ENCODE measurements at places on chromosomes 6 and 20.

GRCh38 chr6:4852938-4853337 lies 76.7 kb downstream of the CDYL start:
- DNase-seq, result no peak

- DNase-seq, result no peak
Measured at GRCh38 chr6:76776876-76777275, 686.4 kb downstream of the HTR1B start.

GRCh38 chr6:105794239-105794638 lies 291.9 kb upstream of the PRDM1 start:
- no peak for DNase-seq

DNA sequence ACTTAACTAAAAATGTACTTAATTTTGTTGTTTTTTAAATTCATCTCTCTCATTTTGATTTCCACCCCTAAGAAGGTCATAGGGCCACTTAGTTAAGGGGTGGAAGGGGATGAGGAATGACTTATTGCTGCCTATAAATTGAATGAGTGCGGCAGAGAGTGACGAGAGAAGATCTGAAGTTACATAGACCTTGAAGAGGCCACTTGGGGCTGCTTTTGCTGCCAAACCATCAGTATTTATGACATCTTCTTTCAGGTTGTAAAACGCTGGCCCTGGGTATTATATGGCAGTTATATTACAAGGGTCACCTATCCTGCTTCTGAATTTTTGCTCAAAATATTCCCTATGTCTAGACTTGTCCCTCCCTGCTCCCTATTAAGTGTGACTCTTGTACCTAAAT lies 119.6 kb upstream of the RIMS1 start:
- DNase-seq, result no peak

DNA sequence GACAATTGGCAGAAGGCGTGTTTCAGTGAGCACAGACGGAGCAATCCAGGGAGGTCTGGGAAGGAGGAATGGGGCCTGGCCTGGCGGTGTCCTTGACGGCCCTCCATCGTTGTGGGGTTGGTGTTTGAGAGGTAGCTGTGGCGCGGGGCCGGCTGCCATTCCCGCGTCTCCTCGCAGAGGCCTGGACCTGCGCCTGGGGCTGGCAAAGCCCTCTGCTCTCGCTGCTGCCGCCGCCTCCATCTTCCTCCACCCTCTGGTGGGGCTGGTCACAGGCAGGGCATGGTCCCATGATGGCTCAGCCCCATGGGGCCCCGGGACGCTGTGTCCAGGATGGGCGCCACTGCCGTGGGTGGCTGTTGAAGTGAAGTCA lies 7.6 kb downstream of the OSBPL2 start:
- DNase-seq, result no peak

DNA sequence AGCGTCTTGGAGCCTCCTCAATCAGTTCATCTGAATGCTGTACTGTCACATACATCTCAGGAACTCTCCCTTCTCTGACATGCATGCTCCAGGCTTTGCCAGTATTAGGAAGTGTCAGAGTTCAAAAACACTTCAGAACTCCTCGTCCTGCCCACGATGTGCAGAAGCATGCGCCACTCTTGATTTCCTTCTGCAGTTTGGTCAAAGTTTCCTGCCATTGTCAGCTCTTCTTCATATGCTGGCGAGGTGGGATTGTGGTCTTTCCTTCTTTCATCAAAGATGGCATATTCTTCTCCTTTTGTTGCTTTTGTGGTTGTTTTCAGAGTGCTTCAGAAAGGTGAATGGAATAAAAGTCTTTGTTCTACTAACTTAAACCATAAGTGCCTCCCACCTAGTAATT lies 21.0 kb downstream of the SLC13A3 start:
- DNase-seq, result no peak

GRCh38 chr20:32240205-32240604 lies 32.5 kb downstream of the POFUT1 start:
- DNase-seq, result peak; percentile 73

DNA sequence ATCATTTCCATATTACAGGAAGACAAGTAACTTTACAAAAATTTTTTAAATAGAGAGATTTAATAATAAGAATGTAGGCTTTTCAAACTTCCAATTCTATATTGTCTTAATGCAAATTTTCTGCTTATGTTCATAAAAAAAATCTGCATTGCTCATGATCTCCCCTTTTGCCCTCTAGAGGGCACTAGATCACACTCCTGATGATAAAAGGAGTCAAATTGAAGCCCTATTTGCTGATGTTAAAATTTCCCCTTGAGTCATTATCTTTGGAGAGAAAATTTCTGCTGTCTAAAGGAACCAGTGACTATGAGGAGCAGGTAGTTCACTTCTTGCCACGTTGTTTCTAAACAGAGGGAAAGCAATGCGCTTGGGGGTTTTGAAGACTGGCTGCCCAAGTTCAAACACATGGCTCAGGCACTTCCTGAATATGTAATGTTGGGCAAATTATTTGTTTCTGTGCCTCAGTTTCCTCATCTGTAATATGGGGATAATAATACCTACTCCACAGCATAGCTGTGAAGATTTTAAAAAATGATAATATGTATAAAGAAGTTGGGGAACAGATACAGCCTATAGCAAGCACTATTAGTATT lies 874.2 kb downstream of the TFAP2A start:
- peak; percentile 39 for DNase-seq

GRCh38 chr6:74597266-74597665 lies 608.6 kb downstream of the COL12A1 start:
- DNase-seq, result no peak

- peak; percentile 85 for DNase-seq
Measured at GRCh38 chr20:36886859-36887751, 11.2 kb downstream of the TLDC2 start.

DNA sequence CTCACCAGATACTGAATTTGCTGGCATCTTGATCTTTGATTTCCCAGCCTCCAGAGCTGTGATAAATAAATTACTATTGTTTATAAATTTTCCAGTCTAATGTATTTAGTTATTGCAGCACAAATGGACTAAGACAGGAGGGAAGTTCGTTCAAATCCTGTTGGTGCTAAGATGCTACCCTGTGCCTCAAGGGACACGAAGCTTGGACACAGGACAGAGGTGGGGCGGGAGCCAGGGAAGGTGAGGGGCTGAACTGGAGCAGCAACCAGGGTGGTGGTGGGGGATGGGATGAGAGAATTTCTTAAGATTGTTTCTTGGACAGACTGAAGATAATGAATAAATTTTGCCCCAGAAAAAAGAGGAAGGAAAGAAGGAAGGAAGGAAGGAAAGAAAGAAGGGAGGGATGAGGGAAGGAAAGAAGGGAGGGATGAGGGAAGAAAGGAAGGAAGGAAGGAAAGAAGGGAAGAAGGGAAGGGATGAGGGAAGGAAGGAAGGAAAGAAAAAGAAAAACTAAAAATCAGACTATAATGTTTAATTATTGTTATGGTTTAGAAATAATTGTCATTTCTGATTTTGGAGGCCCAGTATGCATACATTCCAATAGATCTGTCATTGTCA lies 127.2 kb downstream of the CDC5L start:
- DNase-seq, result no peak

GRCh38 chr6:163828038-163828795 lies 413.7 kb downstream of the QKI start:
- DNase-seq, result no peak

DNA sequence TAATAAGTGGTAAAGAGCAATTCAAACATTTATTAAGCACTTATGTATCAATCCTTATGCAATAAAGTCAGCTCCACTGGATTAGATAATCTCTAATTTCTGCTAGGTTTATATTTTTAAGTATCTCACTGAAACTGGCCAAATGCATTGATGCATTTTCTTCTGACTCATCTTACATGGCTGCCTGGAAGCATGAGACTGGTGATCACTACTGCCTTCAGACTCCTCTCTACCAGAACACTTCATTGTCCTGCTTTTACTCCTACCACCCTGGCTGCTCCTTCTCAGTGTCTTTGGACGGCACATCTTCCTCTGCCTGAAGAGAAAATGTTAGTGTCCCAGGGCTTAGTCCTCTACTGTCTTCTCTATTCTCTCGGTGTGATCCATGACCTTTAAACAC lies 7.4 kb downstream of the CEP85L start:
- no peak for DNase-seq

DNA sequence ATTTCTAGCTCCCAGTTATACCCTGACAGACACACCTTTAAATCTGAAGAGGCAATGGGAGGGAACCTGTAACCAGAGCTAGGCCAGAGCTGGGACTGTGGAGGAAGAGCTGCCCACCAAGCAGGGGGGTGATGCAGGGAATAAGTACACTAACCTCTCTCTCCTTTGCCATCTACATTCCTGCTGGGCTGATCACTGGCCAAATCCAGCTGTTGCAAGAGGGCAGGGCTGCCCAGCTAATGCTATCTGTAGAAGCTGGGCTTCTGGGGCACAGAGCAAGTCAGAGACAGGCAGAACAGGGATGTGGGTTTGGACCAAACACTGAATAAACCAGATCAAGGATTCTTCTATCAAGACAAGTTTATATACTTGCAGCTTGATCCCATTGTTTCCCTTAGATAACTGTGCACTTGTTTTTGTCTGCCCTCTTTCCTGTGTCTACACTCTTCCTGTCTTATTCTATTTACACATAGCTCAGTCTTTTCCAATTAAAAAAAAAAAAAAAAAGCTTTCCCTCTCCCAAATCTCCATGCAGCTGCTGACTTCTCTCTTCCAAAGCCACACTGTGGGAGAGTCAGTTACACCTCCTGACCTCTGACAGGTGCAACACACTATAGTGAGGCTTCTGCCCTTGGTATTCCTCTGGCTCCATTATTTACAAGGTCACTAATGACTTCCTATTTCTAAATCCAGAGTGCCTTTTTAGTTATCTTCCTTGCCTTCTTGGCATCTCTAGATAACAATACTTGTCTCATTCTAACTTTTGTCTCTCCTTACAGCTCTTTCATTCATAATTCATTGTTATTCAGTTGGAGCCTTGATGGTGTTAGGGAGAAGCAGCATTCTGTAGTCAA lies 43.7 kb downstream of the TRIM38 start:
- DNase-seq, result peak; percentile 94

- no peak for DNase-seq
Measured at GRCh38 chr20:43559147-43559987, 540 bp downstream of the SGK2 start.

GRCh38 chr6:37540029-37540352 lies 40.3 kb upstream of the CCDC167 start:
- DNase-seq, result no peak

GRCh38 chr20:4021906-4022305 lies 6.5 kb upstream of the RNF24 start:
- DNase-seq, result no peak

DNA sequence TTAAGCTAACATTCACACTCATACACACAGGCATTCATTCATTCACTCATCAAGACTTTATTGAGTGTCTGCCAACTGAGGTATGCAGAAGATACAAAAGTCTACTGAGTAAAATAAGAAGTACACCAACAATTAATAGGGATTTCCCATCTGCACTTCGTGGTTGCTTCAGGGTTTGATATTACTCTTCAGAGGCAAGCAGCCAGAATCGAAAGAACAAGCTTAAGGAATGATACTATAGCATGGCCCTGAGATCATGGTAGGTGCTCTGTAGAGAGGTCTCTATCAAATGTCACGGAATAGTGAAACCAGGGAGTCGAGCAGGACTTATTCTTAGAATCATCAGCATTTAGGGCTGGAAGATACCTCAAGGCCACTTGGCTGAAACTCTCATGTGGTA lies 135.4 kb downstream of the NRN1 start:
- no peak for DNase-seq

DNA sequence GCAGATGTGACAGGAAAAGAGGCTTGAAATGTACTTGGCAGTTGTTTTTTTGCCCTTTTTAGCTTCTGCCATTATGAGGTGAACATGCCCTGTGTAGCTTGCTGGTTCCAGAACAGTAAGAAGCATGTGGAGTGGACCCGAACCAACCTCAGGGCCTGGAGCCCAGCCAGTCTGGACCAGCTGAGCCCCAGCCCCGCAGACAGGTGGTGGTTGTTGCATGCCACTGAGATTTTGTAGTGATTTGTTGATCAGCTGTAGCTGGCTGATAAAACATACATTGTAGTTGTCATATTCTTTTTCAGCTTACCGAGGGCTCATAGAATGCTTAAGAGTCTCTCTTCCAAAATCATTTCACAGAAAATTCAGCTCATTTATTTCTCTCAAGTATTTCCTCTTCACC lies 182.2 kb downstream of the FARS2 start:
- no peak for DNase-seq

DNA sequence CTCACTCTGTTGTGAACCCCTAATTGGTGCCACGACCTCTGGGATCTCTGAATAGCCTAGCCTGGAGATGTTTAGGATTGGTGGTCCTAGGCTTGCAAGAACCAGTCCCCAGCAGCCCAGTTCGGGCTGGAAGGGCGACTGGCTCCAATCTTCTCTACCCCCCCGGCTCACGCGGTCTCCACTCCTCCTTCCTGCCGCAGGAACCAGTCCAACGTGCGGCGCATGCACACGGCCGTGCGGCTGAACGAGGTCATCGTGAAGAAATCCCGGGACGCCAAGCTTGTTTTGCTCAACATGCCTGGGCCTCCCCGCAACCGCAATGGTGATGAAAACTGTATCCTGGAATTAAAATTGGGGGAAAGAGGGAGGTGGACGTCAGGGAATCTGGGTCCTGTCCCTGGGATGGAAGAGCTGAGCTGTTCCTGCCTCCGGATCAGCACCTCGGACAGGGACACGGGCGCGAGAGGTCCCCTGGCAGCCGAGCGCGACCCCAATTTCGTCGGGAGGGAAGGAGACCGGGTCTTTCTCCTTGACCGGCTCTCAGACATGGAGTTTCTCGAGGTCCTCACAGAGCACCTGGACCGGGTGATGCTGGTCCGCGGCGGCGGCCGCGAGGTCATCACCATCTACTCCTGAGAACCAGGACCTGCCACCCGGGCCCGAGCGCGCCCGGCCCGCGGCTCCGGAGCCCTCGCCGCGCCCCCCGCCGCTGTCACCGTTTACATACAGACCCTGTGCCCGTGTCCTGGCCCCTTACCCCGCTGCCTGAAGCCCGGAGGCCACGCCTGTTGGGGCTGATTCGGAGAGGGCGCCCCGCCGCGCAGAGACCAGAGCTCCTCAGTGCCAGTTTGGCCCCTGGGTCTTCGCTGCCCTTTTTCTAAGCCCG lies 28.2 kb downstream of the SLC12A5 start:
- no peak for DNase-seq

DNA sequence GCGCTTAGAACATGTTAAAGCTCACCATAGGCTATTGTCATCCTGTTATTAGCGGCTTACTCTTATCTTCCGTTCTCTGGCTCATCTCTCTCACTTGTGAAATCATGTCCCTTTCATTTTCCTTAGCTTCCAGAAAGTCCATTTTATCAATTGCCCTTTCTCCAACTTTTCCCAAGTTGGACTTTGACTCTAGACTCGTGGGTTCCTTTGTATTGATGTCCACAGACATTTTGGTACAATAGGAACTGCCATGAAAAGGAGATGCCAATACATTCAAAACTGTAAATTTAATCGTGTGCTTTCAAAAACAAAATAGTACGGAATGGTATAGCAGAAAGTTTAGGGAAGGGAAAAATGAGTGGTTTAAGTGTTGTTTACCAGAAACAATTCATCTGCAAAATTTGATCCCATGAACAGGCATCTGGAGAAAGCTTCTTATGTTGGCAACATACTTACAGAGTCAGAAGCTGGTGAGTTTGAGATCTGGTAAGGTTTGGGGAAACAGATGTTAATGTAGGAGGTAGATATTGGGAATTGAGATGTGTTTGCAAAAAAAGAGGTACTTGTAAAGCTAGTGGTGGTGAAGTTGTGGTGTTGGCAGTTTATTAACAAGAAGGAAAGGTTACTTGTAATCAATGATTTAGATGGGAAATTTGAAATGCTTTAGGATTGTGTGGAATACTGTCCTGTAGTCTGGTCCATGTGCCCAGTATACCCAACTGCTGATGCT lies 10.2 kb upstream of the HIVEP1 start:
- no peak for DNase-seq

GRCh38 chr20:53981130-53981529 lies 89.3 kb downstream of the BCAS1 start:
- DNase-seq, result no peak

GRCh38 chr20:13119583-13119982 lies 101.5 kb upstream of the ISM1 start:
- peak; percentile 53 for DNase-seq

Data from NCI-H146 (cell line).